Left ventricle myocardium inferior (tissue), 1 donor: ENCODE measurements at places on chromosomes 2 and 18. TPM values are rescaled to one million over a fixed set of nuclear protein-coding genes. Genes with fewer than 3 reads are reported as not detected.

DNA sequence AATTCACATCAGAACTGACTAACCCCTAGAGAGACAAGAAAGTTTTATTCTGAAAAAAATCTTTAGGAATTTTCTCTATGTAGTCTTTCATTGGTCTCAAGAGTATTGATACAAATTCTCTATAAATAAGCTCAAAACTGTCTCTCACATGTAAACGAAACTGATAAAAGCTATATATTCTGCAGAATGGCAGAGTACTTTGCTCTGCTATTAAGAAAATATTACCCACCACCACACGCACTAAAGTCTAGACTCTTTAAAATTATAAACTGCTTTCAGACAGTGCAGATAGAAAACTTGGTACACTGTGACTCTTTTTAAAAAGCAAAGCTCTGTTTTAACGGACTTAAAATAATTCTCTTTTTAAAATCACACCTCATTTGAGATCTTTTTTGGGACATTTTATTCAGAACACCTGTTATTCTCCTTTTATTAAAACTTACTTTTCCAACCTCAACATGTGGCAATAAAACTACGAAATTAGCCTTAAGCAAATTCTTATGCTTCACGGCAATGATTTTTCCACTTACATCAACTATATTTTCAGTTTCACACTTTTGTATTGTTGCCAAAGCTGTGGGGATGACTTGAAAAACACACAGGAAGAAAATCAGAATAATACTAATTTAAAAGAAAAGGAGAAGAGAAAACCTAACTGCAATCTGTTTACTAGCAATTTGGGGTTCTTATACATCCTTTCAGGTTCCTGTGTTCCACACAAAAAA, 58.0 kb downstream of the CCDC88A start:
- no peak for DNase-seq

- peak; percentile 28 for DNase-seq
Observed at GRCh38 chr2:567865-568638, 109.2 kb downstream of the TMEM18 start.

- no peak for DNase-seq
Observed at GRCh38 chr2:181231886-181232621, 225.1 kb upstream of the ITGA4 start.

C2orf80 gene
- total RNA-seq = not detected

- no peak for DNase-seq
Observed at GRCh38 chr2:6896930-6897759, 19.6 kb downstream of the RSAD2 start.

DNA sequence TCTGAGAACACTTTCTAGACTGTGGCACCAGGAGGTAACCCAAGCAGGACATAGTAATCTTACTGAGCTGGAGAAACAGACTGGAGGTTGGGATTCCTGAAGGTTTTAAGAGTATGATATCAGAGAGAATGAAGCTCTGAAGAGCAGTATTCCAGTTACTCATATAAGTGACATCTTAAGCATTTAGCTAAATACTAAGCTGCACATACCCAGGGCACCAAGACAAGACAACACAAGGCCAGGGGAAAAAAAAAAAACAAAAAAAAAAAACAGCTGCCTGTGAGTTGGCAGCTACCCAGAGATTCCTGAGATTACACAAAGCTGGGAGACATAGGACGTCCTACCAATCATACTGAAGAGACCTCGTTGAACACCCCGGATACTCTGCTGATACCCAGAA, 175.8 kb downstream of the SRBD1 start:
- no peak for DNase-seq

GRCh38 chr2:178324077-178324476, 126.9 kb downstream of the PRKRA start:
- no peak for DNase-seq

- no peak for DNase-seq
Observed at GRCh38 chr18:79260023-79260422, 135.7 kb upstream of the NFATC1 start.

DNA sequence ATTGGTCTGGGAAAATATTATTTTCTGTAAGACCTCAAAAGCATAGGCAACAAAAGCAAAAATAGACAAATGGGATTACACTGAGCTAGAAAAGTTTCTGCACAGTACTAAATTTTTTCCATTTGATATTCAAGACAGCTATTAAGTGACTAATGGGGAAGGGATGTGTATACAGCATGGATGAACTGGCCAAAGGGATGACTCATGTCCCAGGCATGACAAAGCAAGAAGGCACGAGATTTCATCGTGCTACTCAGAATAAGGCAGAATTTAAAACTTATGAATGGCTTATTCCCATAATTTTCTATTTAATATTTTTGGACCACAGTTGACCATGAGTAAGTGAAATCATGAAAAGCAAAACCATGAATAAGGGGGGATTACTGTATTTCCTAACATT, 1250.1 kb upstream of the GYPC start:
- no peak for DNase-seq

CHN1 gene
- total RNA-seq = 14.2 TPM

MREG gene
- total RNA-seq = 0.22 TPM

NOSTRIN gene
- total RNA-seq = 14.7 TPM

SGO2 gene
- total RNA-seq = 1.6 TPM

DNA sequence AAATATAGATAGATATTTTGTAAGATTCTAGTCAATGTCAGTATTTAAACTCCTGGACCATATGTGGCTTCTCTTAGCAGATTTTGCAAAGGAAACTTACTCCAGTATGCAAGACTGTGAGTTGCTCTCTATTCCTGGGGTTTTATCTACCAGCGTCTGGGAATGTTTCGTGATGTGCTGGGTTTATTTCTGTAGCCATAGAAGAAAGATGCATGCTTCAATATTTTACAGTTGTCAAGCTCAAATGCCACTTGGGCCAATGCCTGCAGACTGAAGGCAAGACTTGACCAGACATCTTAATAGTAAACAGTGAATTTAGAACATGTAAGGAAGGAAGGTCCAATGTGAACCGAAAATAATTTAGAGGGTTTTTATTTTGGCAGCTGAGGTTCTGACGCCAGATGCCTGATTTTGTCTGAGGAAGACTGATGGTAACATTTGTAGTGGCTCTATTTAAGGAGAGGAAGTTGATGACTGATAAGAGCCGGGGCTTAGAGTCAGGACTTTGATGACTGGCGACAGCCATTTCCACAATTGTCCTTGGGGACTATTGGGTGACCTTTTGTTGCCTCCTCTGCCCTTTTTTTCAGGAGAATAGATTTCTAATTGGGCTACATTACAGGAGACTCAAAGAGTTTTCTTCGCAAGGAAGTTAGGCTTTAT, 154.3 kb downstream of the RAPGEF4 start:
- no peak for DNase-seq

DNA sequence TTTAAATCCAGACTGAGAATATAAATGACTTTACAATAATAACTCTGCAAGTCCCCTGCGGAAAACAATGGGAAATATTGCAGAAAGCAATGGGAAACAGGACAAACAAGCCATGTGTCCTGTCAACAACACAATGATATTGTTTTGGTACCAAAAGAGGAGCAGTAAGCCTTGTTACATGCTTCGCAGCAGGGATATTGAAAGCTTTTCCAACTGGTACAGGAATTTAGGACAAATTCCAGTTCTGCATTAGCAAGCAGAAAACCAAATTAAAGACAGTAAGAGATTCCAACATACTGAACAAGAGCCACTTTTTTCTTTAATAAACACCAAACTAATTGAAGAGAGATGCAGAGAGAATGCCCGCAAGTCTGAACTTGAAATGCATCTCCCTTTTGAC, 30.0 kb downstream of the FRZB start:
- no peak for DNase-seq

GRCh38 chr2:26691881-26692278, 642 bp upstream of the KCNK3 start:
- DNase-seq = no peak

TIA1 gene
- total RNA-seq = 45.1 TPM

- DNase-seq = no peak
Observed at GRCh38 chr2:101469863-101470262, 5.0 kb downstream of the RFX8 start.

DNA sequence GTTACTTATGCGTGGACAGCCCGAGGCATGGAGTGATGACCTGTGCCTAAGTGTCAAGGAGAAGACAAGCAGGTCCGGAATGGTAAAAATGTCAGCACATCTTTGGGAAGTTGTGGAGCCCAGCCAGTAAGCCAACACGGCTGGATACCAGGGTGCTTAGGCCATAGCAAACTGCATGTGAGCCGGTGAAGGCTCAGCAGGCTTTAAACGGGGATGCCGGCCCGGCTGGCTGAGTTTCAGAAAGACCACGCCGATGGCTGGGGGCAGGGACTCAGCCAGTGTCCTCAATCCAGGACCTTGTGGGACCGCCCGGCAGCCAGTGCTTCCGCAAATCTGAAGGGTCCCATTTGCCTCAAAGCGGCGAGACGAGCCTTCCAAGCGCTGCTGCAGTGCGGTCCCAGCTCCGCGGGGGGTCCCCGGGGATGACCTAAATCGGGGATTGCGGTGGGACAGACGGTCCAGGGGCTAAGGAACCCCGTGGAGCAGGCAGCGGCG, 946 bp upstream of the AGAP1 start:
- no peak for DNase-seq

DNA sequence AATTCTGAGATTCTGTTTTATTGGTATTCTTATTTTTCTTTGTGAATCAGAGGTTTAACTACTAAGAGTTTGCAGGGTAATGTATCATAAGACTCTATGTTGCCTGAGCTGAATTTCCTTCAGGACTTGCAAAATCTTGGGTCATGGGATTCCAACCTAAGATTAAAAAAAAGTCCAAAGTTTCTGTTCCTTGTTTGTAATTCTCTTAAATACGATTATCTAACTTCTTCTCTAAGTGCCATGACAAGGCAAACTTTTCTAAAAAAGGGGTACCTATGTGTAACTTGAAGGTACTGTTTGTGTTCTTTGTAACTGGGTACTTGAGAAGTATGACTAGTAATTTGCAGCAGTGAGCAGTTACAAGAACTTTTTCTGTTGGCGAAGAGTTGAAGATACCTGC, 181.3 kb upstream of the ZEB2 start:
- DNase-seq = no peak

IL1A gene
- not detected for total RNA-seq

DNA sequence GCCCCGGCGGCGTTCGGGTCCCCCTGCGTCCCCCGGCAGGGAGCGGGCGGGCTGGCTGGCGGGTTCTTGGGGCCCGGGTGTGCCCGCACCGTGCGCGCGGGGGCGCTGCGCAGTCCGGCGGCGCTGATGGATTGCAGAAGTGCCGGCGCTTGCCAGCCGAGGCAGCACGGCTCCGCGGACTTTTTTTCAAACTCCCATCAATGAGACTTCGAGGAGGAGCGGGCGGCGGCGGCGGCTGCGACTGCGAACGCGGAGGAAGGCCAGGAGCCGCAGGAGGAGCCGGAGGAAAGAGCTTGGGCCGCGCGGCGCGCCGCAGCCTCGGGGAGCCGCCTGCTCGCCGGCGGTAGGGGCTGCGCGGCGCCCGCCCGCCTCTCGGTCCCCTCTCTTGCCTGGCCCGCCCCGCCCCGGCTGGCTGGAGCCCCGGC, at the start of gene GLI2:
TSS of gene GLI2 (plus strand) at position 123 of the 425 bp plus-strand sequence. CDS start 61,453 bp downstream, outside the sequence.
- DNase-seq = peak; percentile 72

TMEM17 gene
- total RNA-seq = 2.2 TPM

GRCh38 chr2:241863536-241863954, 4.9 kb upstream of the PDCD1 start:
- DNase-seq = no peak

- DNase-seq = no peak
Observed at GRCh38 chr2:99609851-99610381, 120.1 kb upstream of the REV1 start.

DNA sequence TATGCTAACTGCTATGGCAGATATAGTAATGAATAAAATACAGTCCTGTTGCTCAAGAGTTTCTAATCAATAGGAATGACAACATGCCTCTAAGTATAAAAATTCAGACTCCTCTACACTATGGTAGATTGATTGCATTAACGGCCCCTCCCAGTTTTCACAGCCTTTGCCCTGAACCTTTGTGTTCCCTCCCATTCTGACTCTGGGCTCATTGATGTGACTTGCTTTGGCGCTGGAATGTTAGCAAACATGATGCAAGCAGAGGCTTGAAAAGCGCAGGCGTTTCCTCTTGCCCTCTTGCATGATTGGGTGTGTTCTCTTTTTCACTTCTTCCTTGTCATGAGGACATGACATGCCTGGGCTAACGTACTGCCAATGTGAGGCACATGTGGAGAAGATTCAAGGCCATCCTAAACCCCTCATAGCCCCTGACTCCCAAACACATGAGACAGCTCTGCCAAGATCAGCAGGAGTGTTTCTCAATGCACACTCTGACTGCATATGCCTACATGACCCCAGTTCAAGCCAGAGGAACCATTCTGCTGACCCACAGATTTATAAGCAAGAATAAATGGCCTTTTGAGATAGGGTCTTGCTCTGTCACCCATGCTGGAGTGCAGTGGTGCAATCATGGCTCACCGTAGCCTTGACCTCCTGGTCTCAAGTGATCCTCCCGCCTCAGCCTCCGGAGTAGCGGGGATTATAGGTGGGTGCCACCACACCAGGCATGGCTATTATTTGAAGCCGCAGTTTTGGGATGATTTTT, 49.7 kb upstream of the CD28 start:
- DNase-seq = peak; percentile 29

- DNase-seq = no peak
Observed at GRCh38 chr18:72470391-72470790, 73.8 kb downstream of the CBLN2 start.

VWC2L gene
- not detected for total RNA-seq

DNA sequence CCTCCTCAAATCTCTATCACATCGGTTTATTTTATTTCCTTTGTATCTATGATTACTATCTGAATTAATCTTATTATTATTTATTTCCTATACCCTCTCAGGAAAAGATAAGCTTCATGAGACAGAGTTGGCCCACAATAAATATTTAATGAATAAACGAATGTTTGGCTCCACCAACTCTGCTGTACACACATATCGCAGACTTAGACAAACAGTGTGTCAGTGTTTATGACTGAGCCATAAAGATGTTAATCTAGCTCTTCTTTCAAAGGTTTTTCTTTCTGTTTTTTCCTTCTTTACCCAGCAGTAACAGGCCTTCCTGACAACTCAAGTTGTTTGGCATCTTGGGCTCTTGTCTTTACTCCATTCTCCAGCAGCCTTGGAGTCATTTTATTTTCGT, 329.5 kb downstream of the CDH2 start:
- DNase-seq = no peak

DNA sequence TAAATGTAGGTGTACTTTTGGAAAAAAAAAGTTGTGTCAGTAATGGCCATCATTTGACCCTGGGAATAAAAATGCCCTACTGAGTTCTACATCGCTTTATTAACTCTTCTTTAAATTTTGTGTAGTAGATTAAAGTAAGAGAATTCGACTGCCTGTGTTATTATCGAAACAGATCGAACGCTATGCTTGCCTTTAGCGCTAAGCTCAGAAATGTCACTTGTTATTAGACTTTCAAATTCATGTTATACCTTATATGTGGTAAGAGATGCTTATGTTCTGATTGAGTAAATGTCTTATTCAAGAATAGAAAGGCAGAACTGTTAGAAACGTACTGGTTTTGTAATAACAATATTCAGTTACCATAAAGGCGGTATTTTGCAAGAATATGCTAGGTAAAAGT, 1.4 kb downstream of the UGP2 start:
- no peak for DNase-seq
